ENCODE measurements at places on chromosomes 1 and 21.

DNA sequence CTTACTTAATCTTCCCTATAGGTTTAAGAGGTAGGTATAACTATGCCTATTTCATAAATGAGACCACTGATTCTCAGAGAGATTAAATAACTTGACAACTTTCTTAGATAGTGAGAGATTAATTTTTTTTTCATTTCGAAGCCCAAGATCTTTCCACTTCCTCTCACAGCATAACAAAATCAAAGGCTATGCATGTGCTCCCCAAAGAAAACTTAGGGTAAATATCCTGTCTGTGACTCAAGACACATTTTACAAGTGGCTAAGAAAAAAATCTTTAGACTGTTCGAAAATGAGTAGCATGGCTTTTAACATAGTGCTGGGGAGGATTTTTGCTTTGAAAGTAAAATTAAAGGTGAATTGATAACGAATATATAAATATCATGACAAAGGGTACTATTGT lies 8.2 kb upstream of the C1orf141 start:
- DNase-seq = no peak

DNA sequence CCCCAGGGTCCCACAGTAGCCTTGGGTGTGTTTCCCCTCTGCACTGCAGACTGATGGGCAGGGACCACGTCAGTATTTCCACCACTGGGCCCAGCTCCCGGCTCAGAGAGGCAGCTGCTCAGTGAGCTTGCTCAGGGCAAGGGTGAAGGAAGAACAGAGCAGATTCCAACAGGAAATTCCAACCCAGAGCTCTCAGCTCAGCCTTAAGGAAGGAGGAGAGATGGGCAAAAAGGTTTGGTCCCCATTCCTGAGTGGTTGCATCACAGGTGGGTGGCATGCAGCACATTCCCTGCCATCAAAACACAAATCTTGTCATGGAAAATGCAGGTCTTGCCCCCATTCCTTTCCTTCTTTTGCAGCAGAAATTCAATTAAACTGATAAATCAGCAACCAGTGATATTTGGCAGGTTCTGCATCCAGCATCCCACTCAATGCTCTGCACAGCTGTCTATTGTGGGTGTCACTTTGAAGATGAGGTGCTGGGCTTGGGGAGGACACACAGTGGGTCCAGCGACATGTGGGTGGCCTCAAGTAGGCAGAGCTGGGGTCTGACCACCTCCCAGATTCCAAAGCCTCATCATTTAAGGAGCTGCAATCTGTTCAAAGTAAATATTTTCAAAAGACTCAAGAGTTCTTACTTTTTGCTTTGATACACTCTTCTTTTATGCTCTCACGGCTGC lies 315.4 kb downstream of the DSCAM start:
- DNase-seq = no peak

DNA sequence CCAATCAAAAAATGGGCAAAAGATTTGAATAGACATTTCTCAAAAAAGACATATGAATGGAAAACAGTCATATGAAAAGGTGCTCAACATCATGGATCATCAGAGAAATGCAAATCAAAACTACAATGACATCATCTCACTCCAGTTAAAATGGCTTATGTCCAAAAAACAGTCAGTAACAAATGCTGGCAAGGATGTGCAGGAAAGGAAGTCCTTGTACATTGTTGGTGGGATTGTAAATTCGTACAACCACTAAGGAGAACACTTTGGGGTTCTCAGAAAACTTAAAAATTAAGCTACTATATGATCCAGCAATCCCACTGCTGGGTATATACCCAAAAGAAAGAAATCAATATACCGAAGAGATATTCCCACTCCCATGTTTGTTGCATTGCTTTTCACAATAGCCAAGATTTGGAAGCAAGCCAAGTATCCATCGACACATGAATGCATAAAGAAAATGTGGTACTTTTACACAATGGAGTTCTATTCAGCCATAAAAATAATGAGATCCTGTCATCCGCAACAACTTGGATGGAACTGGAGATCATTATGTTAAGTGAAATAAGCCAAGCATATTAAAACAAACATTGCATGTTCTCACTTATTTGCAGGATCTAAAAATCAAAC lies 17.9 kb downstream of the GBP5 start:
- DNase-seq = no peak

DNA sequence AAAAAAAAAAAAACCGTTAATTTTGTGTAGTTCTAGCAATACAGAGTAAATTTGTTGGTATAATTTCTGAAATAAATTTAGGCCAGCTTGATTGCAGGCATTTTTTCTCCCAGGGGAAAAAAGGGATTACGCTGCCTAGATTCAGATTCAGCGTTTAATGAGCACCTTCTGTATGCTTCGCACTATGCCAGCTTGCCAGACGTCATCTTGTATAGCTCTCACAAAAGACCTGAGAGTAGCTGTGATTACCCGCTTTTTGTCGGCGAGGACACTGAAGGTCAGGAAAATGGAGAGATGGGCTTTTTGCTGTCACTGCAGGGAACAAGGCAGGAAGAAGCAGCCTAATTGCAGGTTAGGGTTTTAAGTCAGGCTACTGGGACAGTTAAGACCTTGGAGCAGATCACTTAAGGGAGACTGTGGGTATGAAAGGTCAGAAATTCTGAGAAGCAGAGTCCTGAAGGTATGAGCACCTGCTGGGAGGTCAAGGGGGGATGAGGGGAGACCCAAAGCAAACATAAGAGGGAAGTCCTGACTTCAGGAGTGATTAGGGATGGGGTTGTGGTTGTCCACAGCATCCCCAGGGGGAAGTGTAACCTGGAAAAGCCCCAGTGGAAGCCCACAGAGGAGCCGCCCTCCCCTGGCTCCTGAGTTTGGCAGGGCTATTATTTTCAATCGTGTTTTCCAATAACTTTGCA lies 39.0 kb downstream of the TMCC2 start:
- no peak for DNase-seq

DNA sequence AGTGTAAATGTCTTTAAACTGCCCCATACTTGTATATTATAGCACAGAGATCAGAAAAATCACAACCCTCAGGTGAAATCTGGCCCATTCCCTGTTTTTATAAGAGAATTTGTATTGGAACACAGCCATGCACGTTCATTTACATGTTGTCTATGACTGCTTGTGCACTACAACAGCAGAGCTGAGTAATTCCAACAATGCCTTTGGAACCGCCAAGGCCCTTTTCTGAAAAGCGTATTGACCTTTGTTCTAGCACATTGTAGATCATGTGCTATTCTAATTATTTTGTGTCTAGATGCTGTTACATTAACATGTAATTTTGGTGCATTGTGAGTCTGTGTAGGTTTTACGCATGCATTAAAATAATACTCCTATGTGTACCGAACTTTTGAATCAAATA lies 339.6 kb downstream of the CHRM3 start:
- DNase-seq = no peak

- DNase-seq = no peak
Measured at GRCh38 chr1:246182149-246182851, 324.8 kb downstream of the SMYD3 start.

- no peak for DNase-seq
Measured at GRCh38 chr1:178237121-178237520, 143.2 kb downstream of the RASAL2 start.

DNA sequence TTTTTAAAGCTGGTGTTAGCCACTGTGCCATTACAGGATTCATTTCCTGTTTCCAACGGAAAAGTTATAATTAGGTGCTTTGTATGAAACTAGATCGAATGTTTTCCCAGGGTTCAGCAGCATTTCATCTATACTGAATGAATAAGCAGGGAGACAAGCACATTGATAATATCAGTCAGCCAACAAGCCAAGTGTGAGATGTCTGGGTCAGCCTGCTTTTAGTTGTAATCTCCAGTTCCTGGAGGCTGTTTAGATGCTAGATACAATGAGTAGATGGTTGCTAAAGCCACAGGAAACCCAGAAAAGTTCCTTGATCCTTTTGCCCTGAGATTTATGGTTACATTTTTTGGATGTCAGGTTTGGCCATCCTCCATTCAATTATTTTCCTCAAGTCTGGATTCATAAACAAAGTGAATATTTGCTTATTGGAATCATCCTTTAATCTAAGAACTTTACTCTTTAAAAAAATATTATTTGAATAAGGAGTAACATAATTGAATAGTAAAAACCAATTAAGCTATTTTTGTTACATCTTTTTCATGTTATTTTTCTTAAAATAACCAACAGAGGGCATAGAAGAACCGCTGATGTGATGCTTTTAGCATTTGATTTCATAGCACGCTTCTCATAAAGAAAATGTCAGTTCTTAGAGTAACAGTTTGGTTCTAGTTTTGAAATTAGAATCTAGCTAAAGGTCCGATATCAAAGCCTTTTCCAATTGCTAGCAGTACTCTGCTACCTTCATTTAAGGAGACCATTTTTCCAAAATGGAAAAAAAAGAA lies 76.6 kb downstream of the HSPA13 start:
- no peak for DNase-seq

Data from stimulated activated naive CD4-positive, alpha-beta T cell treated with Interleukin-2 at 50 U/mL for 16 hours (primary cell).